ENCODE measurements at places on chromosomes 2 and 18.

DNA sequence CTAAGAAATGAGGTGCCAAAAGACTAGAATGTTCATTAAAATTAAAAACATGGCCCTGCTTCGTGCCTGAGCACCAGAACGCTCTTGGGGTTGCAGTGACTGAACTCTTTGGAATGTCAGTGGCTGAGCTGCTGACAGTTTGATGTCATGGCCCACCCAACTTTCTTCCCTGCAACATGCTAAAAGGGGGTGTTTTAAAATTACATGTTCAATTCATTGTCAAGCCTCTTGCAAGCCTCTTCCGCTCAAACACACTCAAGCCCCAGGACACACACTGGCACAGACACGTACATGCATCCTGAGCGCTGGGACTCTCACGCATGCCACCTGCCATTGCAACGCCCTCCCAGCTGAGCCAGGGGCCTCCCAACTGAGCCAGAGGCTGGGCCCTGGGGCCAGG, 12.6 kb downstream of the RUFY4 start:
- DNase-seq, result no peak

- DNase-seq, result no peak
These were observed 39.4 kb upstream of the WIPF1 start for GRCh38 chr2:174636987-174637386.

DNA sequence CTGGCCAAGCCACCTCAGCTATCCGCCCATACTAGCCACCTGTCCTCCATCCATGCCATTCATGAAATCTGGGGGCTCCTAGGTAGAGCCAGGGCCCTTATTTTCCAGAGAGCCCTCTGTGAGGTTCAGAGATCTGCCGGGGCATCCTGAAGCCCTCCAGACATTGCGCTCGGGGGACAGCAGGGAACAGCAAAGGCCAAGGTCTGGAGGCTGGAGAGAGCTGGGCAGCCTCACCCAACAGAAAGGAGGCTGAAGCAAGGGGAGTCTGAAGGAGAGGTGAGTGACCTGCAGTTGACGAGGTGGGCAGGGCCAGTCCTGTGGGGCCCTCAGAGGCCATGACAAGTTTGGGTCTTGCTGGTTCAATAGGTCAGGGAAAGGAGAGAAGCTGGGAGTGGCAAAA, 8.6 kb upstream of the DES start:
- no peak for DNase-seq

DNA sequence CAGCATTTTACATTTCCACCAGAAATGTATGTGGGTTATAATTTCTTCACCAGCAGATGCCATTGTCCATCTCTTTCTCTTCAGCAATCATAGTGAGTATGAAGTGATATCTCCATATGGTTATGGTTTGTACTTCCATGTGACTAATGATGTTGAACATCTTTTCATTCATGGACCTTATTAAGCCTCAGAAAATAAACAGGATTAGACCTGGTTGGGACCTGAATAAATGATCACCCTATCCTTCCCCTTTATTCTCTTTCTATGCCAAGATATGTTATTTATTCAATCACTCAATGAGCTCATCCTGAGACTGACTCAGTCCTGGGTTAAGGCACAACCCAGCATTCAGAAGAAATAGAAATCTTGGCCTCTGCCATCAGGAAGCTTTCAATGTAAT, 86.6 kb downstream of the ANTXR1 start:
- DNase-seq, result no peak
